ENCODE measurements at places on chromosomes 2 and 18.

GRCh38 chr2:132460781-132461180, 44.2 kb downstream of the GPR39 start:
- DNase-seq: no peak

DNA sequence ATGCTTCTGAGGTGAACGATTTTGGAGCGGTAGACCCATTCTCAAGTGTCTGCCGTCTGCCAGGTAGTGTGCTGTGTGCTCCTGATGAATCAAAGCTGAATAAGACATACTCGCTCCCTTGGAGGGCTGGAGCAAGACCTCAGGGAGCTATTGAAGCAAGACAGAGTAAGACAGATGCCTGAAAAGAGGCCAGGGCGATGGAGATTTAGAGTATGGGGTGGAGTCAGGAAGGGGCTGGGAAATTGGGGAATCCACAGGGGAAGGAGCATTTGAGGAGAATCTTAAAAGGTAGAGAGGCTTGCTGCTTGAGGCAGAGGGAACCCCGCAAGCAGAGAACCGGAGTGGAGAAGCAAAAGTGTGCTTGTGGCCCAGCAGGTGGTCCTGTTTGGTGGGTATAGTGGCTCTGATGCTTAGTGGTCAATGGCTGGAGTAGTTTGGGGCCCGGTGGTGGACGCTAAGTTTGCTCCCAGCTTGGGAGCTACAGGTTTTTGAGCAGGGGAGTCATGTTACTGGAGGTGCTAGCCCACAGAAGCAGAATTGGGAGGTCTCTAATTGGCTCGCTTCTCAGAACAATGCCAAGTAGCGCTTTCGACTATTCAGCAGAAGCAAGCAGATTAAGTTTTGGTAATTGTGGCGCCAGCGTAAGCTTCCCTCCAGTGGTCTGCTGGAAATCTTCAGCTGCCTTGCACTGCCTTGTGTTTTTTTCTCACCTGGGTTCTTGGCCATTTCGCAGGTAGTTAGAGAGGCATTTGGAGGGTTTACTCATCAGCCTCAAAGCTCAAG, 2.0 kb downstream of the CNNM4 start:
- DNase-seq: peak; percentile 18

- no peak for DNase-seq
Measured at GRCh38 chr18:28088477-28088876, 88.5 kb downstream of the CDH2 start.

- DNase-seq: no peak
Measured at GRCh38 chr2:152617456-152618192, 99.6 kb downstream of the PRPF40A start.

DNA sequence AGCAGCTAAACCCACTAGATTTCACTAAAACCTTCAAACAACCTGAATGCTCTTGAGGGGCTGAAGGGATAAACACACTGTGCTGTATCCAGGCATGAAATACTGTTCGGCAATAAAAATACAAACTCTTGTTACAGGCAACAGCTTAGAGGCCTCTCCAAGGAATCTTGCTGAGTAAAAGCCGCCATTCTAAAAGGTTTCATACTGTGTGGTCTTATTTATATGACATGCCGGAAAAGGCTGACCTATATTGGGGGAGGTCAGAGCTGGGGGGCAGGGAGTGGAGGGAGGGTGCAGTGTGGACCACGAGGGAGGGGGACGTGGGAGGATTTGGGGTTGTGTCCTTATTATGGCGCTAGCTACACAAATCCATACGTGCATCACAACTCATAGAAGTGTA, 136.2 kb downstream of the MBP start:
- DNase-seq: no peak

GRCh38 chr2:66058675-66059074, 376.2 kb upstream of the MEIS1 start:
- DNase-seq: no peak

DNA sequence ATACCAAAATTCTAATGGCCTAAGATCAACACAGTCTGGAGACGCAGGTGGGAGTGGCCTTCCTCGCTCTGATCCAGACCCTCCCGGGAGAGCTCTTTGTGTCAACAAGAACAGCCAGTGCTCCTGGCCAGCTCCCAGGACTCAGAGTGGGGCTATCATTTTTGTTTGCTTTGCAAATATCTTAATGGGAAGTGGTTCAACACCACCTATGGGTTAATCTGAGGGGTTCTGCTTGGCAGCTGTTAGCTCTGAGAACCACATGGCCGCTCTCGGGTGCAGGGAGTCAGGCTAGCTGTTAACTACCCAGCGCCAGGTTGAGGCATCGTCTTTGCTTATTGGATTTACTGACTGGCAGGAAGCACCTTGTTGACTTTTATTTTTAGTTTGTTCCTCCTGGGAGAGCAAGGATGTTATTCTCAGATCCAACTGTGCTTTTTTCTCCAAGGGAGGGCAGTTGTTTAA, 184.8 kb upstream of the SP5 start:
- DNase-seq: no peak

GRCh38 chr2:73307720-73308119, 14.4 kb upstream of the EGR4 start:
- no peak for DNase-seq

GRCh38 chr18:37964885-37965571, 399.4 kb upstream of the CELF4 start:
- DNase-seq: no peak

- peak; percentile 44 for DNase-seq
Measured at GRCh38 chr2:170843656-170844055, 27.0 kb downstream of the GAD1 start.

DNA sequence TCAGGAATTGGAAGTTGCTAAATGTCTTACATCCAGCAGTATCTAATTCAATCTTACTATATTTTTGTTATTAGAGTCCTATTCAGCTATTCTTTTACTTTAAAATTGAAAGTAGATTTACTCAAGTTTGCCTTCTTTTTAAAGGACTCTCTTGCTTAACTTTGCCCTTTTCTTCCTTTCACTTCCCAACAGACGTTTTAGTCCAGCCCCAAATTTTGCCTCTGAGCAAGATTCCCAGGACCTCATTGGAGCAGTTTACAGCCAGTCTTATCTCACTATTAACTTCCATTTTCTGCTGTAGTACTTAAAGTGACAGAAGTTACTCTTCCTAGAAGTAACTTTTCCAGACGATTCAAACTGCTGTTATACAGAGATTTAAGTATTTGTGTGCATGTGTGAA, 1.7 kb upstream of the PRKD3 start:
- no peak for DNase-seq
